ENCODE measurements at places on chromosomes 3 and 15. TPM values are rescaled to one million over a fixed set of nuclear protein-coding genes. Genes with fewer than 3 reads are reported as not detected.

DNA sequence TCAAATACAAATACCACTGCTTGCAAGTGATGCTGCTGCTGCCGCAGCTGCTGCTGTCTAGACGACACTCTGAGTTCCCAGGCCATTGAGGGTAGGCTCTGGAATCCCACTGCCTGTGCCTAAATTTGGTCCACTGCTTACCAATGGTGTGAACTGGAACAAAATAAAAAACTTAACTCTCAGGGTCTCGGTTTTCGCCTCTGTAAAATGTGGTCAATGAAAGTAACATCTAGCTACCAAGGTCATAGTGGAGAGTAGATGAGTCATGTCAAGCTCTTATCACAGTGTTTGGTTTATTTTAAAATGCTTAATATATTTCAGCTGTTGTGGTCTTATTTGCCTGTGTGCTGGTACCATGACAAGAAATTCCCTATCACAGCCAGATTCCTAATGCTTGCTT lies 299.3 kb downstream of the CLSTN2 start:
- no peak for DNase-seq
- H3K27ac ChIP-seq, result no peak overlapping the region
- no peaks in the 10 kb centered on the region for H3K4me1 ChIP-seq
- H3K4me3 ChIP-seq, result no peak overlapping the region

GRCh38 chr3:98602078-98602678 lies 8.8 kb upstream of the CPOX start:
- no peak overlapping the region for H3K27ac ChIP-seq
- no peak for DNase-seq
- H3K4me3 ChIP-seq, result no peak overlapping the region
- H3K27me3 ChIP-seq, result no peaks in the 10 kb centered on the region
- H3K36me3 ChIP-seq, result no peaks in the 10 kb centered on the region
- no peaks in the 10 kb centered on the region for H3K4me1 ChIP-seq

PPP4R2 gene
- total RNA-seq, result 72.8 TPM

- no peak for DNase-seq
- H3K27me3 ChIP-seq, result no peaks in the 10 kb centered on the region
- no peak overlapping the region for H3K27ac ChIP-seq
- H3K4me1 ChIP-seq, result no peaks in the 10 kb centered on the region
These were observed 210.8 kb downstream of the CGGBP1 start for GRCh38 chr3:87848003-87848402.

DNA sequence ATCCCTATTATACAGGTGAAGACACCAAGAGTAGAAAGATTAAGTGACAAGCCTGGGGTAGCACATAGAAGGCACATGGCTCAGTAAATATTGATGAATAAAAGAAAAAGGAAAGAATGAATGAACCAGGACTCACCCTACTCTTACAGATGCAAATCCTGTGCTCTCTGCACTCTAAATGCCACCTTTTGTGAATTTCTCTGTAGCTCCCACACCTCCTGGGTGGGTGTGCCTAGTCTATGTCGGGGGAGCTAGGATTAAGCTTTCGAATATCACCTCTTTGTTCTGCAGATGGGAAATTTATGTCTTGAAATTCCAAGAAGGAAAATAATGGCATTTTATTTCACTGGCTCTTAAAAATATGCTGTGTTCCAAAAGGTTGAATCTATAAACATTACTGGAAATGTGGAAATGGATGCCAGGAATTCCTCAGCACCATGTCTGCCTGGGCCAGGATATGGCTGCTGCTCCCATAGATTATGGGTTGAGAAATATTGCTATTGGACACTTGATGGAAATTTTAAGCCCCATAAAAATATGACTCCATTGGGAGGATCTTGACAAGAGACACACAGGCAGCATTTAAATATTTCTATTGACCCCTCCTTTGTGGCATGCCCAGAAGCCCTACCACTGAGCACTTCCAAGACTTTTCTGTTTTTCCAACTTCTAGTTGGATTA lies 43.3 kb downstream of the CCNB2 start:
- no peaks in the 10 kb centered on the region for H3K36me3 ChIP-seq
- no peak overlapping the region for H3K4me3 ChIP-seq
- no peaks in the 10 kb centered on the region for H3K27me3 ChIP-seq

GRCh38 chr3:40800343-40800742 lies 275.6 kb downstream of the ZNF621 start:
- no peak overlapping the region for H3K27ac ChIP-seq
- no peaks in the 10 kb centered on the region for H3K27me3 ChIP-seq

GMNC gene
- total RNA-seq, result not detected

SLMAP gene
- total RNA-seq, result 98.6 TPM

DNA sequence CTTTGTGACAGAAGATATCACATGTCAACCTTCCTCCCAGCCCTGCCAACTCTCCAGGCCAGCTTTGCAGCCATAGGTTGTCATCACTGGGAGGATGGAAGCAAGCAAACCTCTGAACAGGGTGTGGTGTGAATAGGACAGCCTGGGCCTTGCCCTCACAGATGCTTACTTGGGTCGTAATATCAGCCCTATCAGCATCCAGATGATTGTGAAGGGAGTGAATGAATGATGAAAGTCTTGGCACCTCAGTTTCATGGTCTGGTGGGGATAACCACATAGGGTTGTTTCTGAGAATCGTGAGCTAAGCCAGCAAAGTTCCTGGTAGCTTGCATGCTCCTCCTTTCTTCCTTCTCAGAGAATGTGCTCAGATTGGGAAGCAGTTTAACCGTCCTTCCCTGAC lies 55.1 kb upstream of the POLR2M start:
- no peaks in the 10 kb centered on the region for H3K36me3 ChIP-seq
- H3K4me3 ChIP-seq, result no peak overlapping the region
- no peak for DNase-seq

CHST2 gene
- total RNA-seq, result 113 TPM

- H3K4me3 ChIP-seq, result no peak overlapping the region
- no peaks in the 10 kb centered on the region for H3K36me3 ChIP-seq
- H3K4me1 ChIP-seq, result no peaks in the 10 kb centered on the region
- no peak for DNase-seq
These were observed 877.8 kb downstream of the TUSC7 start for GRCh38 chr3:117587416-117587815.

ANKRD63 gene
- total RNA-seq, result not detected

SLC12A1 gene
- total RNA-seq, result not detected

GRCh38 chr15:76183930-76184649 lies 124.3 kb downstream of the TMEM266 start:
- no peak overlapping the region for H3K27ac ChIP-seq
- H3K4me3 ChIP-seq, result no peak overlapping the region
- no peaks in the 10 kb centered on the region for H3K27me3 ChIP-seq
- DNase-seq, result no peak

GRCh38 chr3:73141525-73141924 lies 80.1 kb downstream of the EBLN2 start:
- no peaks in the 10 kb centered on the region for H3K27me3 ChIP-seq
- no peak overlapping the region for H3K27ac ChIP-seq
- no peak overlapping the region for H3K4me3 ChIP-seq
- H3K36me3 ChIP-seq, result no peaks in the 10 kb centered on the region
- no peak for DNase-seq
- H3K4me1 ChIP-seq, result no peaks in the 10 kb centered on the region

GRCh38 chr3:42101048-42101447 lies 9.9 kb downstream of the TRAK1 start:
- no peak overlapping the region for H3K4me3 ChIP-seq
- no peak for DNase-seq
- no peaks in the 10 kb centered on the region for H3K4me1 ChIP-seq
- no peaks in the 10 kb centered on the region for H3K27me3 ChIP-seq
- H3K27ac ChIP-seq, result no peak overlapping the region

- no peaks in the 10 kb centered on the region for H3K36me3 ChIP-seq
- no peaks in the 10 kb centered on the region for H3K4me1 ChIP-seq
- no peak for DNase-seq
- H3K4me3 ChIP-seq, result no peak overlapping the region
- no peak overlapping the region for H3K27ac ChIP-seq
These were observed 112.8 kb downstream of the LPP start for GRCh38 chr3:188266562-188267274.

- no peaks in the 10 kb centered on the region for H3K27me3 ChIP-seq
- H3K27ac ChIP-seq, result no peak overlapping the region
- no peak for DNase-seq
- no peaks in the 10 kb centered on the region for H3K36me3 ChIP-seq
- no peak overlapping the region for H3K4me3 ChIP-seq
These were observed 243.4 kb upstream of the ZNF717 start for GRCh38 chr3:76028774-76029173.

XRN1 gene
- 141 TPM for total RNA-seq

GRCh38 chr3:12793701-12794100 lies 2.8 kb upstream of the CAND2 start:
- no peak overlapping the region for H3K4me3 ChIP-seq
- H3K27ac ChIP-seq, result no peak overlapping the region
- peaks cover 12% of the 10 kb centered on the region for H3K4me1 ChIP-seq
- H3K36me3 ChIP-seq, result no peaks in the 10 kb centered on the region

- no peak overlapping the region for H3K27ac ChIP-seq
- H3K4me1 ChIP-seq, result peaks cover 4% of the 10 kb centered on the region
- no peaks in the 10 kb centered on the region for H3K36me3 ChIP-seq
- DNase-seq, result no peak
These were observed 308.1 kb downstream of the CHST2 start for GRCh38 chr3:143427631-143428030.

DNA sequence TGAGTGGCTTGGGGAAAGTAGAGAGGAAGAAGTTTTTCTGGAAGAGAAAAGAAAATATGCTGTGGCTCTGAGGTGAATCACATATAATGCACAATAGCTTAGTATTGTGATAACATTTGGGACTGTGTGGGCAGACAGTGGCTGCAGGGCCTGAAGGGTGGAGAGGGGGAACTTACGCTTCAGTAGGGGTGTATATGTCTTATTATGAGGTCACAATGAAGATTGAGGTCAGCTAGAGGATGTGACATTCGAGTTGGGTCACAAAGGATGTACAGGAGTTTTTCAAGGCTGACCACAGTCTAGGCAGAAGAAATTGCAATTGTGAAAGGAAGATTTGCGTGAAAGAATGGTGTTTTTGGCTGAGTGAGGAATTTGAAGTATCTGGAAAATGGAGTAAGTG lies 414.8 kb downstream of the LPP start:
- H3K27me3 ChIP-seq, result no peaks in the 10 kb centered on the region
- H3K4me1 ChIP-seq, result peaks cover 11% of the 10 kb centered on the region
- peak; percentile 45 for DNase-seq
- no peaks in the 10 kb centered on the region for H3K36me3 ChIP-seq

DNA sequence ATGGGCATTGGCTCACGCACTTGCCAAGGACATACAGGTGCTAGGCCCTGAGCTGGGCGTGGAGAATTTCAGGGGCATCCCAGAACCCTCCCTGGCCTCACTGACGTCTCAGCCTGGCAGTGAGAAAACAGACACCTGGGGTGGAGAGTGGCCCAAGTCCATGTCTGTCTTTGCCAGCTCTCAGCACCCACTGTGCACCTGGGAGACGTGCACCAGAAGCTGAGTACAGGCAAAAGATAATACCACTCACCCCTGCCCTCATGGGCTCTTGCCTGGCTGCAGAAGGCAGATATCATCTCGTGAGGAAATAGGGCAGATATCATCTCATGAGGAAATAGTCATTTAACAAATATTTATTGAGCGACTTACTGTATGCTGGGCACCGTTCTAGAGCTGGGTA lies 8.0 kb downstream of the LOXL1 start:
- no peaks in the 10 kb centered on the region for H3K36me3 ChIP-seq
- no peak for DNase-seq
- no peak overlapping the region for H3K4me3 ChIP-seq
- H3K27ac ChIP-seq, result no peak overlapping the region

DNA sequence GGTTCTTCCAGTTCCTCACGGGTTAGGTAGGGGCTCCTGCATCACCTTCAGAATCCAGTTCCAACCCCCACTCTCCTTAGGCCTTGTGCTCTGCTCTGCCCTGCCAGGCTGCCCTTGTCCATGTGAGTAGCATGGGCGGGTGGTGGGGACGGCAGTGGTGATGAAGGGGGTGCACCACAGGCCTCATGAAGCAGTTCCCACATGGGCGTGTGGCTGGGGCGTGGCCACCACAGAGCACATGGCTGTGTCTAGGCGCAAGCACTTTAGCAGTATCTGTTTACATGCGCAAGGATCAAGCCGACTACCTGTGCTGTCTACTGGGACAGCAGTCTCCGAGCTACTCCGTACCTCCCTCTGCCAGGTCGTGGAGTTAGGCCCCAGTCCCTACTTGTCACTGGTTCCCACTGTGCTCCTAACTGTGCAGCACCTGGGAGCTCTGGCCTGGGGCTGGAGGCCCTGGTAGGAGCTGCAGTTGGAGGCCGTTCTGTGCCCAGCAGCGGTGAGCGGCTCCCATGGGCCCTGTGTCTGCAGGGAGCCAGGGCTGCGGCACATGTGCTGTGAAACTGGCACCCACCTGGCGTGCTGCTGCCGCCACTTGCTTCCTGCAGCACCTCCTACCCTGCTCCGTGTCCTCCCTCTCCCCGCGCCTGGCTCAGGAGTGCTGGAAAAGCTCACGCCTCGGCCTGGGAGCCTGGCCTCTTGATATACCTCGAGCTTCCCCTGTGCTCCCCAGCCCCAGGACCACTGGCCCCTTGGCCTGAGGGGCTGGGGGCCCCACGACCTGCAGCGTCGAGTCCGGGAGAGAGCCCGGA lies 53.5 kb downstream of the PLXNA1 start:
- no peak overlapping the region for H3K27ac ChIP-seq
- no peaks in the 10 kb centered on the region for H3K36me3 ChIP-seq

BFSP2 gene
- not detected for total RNA-seq

DNA sequence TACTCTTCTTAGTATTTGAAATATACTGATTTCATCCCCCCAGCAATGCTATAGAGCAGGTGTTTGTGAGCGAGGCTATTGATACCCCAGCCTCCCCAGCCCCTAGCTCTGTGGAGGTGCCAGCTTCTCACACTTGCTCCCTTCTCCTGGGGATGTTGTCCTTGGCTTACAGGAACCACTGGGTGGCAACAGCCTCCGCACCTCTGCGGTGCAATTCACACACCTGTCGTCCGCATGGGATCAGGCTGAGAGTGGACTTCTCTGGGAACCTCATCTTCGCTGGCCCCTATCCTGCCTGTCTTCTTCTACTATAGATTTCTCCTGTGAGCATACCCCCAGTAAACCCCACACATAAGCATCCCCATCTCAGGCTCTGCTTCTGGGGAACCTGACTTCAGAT lies 103.9 kb upstream of the SLC6A11 start:
- DNase-seq, result no peak
- H3K36me3 ChIP-seq, result no peaks in the 10 kb centered on the region
- no peak overlapping the region for H3K4me3 ChIP-seq
- H3K4me1 ChIP-seq, result no peaks in the 10 kb centered on the region

GRCh38 chr3:63762180-63762579 lies 56.9 kb upstream of the C3orf49 start:
- no peaks in the 10 kb centered on the region for H3K36me3 ChIP-seq
- H3K27ac ChIP-seq, result no peak overlapping the region

DNA sequence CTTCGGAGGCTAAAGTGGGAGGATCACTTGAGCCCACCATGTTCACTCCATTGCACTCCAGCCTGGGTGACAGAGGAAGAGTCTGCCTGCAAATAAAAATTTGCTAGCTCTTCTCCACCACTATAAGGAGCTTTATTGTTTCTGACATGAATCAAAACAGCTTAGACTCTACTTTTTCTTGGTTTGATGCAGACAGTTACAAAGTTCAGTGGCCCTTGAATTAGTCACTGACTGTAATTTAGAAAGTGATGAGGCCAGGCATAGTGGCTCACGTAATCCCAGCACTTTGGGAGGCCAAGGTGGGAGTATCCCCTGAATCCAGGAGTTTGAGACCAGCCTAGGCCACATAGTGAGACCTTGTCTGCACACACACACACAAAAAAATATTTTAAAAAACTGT lies 172.4 kb upstream of the CGNL1 start:
- H3K27me3 ChIP-seq, result no peaks in the 10 kb centered on the region
- no peak overlapping the region for H3K27ac ChIP-seq
- H3K36me3 ChIP-seq, result no peaks in the 10 kb centered on the region
